ENCODE measurements at places on chromosomes 6 and 20.

DNA sequence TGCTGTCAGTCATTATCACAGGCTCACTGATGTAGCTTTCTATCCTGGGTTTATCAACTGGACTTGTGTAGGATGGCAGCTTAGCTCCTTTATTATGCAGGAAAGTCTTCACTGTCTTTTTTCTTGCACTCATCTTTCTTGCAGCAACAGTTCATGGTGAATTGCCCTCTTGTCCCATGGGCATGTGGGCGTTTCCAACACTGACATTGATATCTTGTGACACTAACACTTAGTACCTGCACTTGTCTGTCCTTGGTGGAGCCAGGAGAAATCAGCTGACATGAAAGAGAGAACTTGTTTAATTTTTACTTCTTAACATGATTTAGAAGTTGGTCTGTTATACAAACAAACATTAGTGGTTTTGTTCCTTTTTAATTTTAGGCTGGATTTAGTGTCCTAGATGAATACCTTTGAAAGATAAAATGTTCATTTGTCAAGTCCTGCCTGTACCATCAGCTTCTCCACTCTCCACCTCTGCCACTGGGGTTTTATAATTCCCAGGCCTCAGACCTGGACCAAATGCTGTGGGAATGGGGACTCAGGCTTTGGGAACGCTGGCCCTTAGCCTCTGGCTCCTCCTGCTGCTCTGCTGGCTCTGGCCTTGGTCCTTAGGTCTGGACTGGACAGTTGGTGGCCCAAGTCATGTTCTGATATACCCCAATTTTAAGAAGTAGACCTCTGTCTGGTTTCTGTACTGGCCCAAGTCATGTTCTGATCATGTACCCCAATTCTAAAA is 161.0 kb upstream of the LAMP5 start:
- no peak for DNase-seq

DNA sequence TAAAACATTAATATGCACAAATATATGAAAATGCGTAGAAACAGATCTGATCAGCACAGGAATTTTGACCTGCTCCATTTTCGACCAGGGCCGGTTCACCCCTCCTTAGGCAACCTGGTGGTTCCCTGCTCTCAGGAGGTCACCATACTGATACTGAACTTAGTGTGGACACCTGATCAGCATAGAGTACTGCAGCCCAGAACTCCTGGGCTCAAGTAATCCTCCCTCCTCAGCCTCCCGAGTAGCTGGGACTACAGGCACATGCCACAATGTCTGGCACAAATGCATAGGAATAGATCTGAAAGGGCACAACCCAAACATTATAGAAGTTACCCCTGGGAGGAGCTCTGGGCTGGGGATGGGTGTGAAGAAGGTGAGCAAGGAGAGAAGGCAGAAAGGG is 24.7 kb upstream of the DDO start:
- DNase-seq = no peak

DNA sequence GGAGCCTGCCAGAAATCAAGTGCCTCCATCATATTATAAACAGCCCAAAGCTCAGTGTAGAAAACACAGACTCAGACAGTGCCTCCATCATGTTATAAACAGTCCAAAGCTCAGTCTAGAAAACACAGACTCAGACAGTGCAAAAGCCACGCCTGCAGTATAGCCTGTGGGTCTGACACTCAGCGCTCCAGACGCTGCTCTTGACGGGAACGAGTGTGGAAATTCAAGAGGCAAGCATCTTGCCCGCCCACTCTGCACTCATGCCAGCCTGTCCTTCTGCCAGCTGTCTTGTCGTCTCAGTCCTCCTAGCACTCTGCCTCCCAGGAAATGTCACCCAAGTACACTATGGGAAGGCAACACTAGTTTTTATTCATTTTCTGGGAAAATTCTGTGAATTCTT is 274.2 kb upstream of the CDH4 start:
- DNase-seq = no peak

DNA sequence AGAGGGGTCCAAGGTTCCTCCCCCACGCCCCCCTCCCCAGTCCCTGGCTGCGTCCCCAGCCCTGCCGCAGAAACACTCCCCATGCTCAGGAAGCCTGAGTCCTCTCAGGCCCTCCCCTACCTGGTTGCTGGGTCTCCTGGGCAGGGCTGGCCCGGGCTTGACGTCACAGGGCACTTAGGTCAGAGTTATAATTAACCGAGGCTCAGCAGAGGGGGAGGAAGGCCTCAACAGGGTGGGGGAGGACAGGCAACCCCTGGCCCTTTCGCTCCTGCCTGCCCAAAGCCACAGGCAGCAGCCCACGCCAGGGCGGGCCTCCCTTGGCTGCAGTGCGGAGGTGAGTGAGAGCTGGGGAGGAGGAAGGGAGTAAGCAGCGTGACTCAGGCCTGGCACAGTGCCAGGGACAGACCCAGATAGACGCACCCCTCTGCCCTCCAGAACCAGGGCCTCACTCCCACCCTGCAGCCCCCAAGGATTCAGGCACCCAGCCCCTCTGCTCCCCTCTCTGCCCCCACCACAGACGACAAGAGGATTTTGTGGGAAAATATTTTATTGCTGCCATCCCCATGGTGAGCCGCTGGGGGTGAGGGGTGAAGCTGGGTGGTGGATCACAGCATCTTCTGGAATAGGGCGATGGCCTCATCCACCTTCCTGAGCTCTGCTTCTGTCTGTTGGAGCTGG is at the start of gene VWA7:
VWA7 (minus strand) TSS at position 340 of the 678 bp plus-strand sequence. CDS start 549 bp downstream, outside the sequence.
- peak; percentile 47 for DNase-seq

DNA sequence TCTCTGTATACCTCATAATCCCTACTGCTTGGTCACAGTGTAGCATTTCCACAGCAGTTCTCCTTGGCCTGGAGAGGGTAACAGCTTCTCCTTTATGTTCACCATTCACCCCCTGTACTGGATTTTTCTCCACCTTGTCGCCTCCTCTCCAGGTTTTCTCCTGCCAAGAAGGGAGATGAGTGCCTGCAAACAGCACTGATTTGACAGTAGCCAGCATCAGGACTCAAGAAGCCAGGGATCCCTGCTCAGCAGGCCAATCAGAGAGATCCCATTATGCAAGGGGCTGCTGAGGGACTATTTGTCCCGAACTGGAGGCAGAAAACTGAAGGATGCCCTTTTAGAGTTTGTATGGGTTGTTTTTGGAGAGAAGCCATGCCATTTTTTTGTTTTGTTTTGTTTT is 68.6 kb upstream of the RIPOR2 start:
- DNase-seq = no peak

- DNase-seq = no peak
These were observed 36.4 kb downstream of the XRN2 start for GRCh38 chr20:21339499-21339898.

- DNase-seq = peak; percentile 72
These were observed 166.6 kb upstream of the MARCKS start for GRCh38 chr6:113690281-113691259.

DNA sequence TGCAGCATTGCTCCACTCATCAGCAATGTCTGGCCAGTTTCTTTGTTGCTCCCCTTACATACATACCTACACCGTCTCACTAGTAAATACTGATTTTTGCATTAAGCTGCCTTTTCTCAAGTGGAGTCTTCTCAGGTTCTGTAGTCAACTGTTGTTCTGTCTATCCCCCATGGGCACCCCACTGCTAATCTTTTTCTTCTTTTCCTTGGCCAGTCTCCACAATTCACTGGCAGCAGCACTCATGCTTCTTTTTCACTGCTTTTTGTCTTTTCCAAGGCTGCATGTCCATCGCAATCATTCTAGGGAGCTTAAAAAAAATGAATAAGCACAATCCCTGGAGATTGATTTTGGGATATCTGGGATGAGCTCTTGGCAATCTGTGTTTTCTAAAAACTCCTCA is 10.3 kb upstream of the ERVFRD-1 start:
- peak; percentile 43 for DNase-seq

GRCh38 chr6:45469663-45470062 is 91.9 kb upstream of the SUPT3H start:
- DNase-seq = no peak

DNA sequence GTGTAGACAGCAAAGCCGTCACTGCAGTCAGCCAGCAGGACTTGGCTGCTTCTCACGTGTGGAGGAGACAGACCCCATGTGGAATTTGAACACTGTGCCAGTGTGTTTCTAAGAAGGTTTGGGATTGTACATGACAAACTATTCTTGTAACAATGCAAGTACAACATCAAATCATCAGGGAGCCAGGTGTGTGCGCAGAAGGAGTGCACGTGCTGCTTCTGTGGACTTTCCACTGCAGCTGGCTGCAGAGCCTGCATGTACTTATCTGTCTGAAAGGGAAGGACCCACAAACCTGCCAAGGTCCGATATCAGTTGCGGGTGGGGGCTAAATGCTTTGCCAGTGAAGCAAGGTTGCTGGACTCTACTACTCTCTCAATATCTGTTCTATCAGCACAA is 211.6 kb downstream of the WDR27 start:
- DNase-seq = no peak

- DNase-seq = no peak
These were observed 330.9 kb upstream of the CDH4 start for GRCh38 chr20:60921022-60921622.

DNA sequence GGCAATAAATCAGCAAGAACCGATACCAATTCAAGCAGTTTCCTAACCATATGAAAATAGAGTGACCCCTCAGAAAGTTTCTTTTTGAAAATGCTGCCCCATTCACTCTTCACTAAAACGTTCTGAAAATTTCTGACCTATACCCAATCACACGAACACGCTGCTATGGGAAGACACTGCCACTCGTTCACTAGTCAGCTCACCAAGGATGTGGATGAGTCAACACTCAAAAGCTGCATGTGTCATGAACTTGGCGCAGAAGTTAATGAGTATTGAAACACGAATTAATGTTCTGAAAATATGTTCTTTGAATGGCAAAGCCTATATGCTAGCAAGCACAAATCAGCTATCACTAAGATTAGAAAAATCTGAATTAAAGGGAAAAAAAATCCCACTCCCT is 84.2 kb downstream of the PREP start:
- DNase-seq = no peak

DNA sequence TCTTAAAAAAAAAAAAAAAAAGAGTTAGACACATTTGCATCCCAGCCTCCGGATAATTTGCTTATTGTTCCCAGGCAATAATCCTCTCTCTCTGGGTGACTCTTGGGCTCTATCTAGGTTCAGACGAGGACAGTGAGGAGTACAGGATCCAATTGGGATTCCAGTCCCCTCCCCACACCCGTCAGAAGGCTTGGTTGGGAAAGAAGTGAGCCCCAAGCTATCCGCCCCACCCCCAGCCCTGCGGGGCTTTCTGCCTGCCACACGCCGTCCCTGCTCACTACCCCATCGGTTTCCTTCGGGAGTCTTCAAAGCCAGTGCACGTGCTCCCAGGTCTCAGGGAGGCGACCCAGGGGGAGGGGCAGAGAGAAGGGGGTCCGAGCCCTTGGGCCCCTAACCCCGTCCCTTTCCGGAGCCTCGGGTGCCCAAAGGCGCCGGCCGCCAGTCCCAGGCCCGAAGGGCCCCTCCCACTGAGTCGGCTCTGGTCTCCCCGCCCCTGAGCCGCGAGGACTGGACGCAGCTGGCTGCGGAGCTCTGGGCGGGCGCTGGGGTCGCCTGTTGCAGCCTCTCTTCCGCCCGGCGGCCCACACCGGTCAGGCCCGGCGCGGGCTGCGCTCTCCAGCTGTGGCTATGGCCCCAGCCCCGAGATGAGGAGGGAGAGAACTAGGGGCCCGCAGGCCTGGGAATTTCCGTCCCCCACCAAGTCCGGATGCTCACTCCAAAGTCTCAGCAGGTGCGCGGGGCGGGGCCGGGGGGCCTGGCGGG is 2.5 kb downstream of the MYMX start:
- no peak for DNase-seq

DNA sequence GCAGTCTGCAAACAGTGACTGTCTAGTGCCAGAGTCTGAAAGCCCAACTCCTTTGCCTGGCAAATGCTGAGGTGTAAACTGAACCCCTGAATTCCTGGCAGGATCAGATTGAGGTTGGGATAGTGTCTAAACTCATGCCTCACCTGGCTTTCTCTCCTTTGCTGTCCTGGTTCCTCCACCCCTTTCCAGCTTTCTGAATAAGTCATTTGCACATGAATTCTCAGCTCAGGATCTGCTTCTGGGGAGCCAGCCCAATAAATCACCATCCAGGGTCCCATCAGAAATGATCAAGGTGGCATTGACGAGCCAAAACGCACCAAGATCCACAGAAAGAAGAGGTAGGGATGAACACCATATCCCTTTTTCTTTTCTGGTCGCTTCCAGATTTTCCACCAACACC is 301.6 kb downstream of the LRFN2 start:
- no peak for DNase-seq

DNA sequence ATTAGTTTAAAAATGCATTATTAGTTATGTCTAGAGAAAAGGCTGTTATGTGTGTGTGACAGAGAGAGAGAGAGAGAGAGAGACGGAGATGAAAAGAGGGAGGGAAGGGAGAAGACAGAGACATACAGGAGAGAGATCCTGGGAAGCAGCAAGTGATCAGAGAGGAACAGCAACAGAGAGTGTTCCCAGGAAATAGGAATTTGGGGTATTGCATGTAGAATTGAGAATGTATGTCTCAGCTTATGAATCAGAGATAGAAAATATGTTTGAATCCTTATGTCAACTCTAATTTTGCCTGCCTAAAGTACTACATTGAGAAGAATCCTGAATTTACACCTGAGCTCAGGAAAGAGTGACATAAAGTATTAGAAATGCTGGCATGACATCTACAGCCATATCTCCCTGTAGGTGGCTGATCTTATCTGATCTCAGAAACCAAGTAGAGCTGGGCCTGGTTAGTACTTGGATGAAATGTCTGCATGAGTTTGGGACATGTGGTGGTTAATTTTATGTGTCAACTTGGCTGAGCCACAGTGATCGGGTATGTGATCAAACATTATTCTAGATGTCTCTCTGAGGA is 130.6 kb downstream of the TENT5A start:
- no peak for DNase-seq

- DNase-seq = no peak
These were observed 83.6 kb downstream of the SCAND1 start for GRCh38 chr20:35870541-35871258.

DNA sequence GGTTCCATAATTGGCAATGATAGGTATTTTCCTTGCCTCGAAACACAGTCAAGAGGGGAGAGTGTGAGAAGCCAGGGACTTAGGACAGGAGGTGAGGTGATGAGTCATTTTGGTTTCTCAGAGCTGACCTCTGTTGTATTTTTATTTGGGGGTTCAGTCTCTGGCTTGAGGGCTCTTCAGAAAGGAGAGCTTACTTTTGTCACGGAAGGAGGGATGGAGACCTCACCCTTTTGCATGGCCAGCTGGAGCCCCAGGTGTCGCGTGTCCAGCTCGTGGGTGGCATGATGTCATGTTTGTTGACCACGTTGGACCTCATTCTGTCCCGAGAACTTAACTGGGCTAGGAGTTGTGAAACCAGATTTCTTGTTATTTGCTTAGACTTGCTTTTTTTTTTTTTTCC is 293.9 kb downstream of the QKI start:
- DNase-seq = no peak

- peak; percentile 36 for DNase-seq
These were observed 1.2 kb downstream of the AKAP12 start for GRCh38 chr6:151240791-151241642.

- DNase-seq = no peak
These were observed 33.1 kb downstream of the HBS1L start for GRCh38 chr6:135021310-135022049.
